Fibroblast of the conjunctiva (primary cell): ENCODE measurements at places on chromosomes 7 and 10.

DNA sequence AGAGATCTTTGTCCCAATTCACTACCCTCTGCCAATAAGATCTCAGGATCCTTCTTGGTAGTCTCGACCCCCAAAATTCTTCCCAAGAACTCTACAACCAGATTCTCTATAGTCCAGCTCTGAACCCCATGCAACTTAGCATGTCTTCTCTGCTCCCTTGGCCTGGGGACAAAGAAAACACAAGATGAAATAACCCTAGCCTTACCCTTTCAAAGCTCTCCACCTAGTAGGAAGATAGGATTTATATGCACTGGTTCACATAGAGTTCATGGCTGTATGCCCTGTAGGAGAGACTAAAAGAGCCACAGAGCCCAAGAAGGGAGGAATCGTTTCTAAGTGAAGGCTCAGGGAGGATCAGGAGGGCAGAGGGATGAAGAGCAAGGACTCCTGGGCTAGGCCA lies 96.1 kb downstream of the PPP1R3C start:
- no peak for DNase-seq

- DNase-seq: no peak
Observed at GRCh38 chr7:1090236-1090635, 2.3 kb downstream of the GPER1 start.

GRCh38 chr10:103983367-103983911 lies 16.5 kb downstream of the SLK start:
- DNase-seq: no peak

GRCh38 chr10:13872411-13872810 lies 285.6 kb downstream of the PRPF18 start:
- no peak for DNase-seq

DNA sequence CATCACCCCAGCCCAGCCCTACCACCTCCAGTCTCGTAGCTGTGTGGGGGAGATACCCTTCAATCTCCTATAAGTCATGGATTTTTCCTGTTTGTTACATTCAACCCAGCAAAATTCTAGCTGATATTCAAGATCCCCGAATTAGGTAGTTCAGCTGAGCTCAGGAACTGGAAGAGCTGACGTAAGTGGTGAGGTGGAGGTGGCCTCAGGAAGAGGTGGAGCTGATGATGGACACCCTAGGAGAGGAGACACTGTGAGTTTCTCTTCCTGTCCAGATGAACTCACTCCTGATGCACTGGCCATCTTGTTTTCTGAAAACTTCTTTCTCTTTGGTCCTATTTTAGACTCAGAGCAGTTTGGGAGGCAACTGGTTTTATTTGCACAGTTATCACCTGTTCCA lies 90.5 kb upstream of the PITRM1 start:
- no peak for DNase-seq

- DNase-seq: no peak
Observed at GRCh38 chr7:117800406-117800805, 72.8 kb downstream of the CTTNBP2 start.
